ENCODE measurements at places on chromosomes 13 and 19.

DNA sequence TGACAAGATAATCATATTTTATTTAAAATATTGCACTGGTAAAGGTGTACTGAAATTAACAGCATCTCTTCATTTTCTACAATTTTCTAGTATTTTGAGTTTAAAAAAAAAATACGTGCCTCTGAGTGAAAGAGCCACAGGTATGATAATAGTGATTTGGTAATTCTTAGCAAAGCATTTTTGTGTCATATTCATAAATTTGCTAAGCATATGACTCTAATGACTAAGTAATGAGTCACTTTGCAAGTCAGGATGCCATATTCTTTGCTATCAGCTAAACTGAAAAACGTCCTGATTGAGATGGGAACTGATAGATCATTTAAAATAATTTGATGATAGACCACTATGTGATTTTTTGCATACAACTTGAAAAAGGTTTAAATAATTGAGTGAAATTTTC, 136.1 kb upstream of the IRS2 start:
- H3K4me3 ChIP-seq: no peak overlapping the region
- no peaks in the 10 kb centered on the region for H3K4me1 ChIP-seq
- no peaks in the 10 kb centered on the region for H3K36me3 ChIP-seq
- no peak overlapping the region for H3K27ac ChIP-seq
- DNase-seq: no peak

DNA sequence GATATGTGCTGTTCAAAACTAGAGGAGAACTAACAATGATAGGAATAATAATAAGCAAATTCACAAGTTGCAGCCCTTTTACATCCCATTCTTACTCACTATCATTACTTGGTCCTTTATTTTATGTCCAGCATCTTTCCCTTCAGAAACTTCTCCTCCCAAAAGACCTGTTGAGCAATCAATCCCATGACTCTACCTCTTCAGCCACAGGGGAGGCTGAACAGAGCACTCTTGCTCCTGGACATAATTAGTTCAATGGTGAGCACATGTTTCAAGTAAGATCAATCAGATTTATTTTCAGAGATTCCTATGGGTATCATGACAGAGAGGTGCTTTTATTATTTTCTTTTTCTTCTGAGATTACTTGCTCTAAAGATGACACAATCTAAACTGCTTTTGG, 260.0 kb downstream of the COG6 start:
- DNase-seq: no peak
- no peak overlapping the region for H3K4me3 ChIP-seq
- H3K4me1 ChIP-seq: peaks cover 3% of the 10 kb centered on the region
- H3K27me3 ChIP-seq: no peaks in the 10 kb centered on the region
- no peak overlapping the region for H3K27ac ChIP-seq

DNA sequence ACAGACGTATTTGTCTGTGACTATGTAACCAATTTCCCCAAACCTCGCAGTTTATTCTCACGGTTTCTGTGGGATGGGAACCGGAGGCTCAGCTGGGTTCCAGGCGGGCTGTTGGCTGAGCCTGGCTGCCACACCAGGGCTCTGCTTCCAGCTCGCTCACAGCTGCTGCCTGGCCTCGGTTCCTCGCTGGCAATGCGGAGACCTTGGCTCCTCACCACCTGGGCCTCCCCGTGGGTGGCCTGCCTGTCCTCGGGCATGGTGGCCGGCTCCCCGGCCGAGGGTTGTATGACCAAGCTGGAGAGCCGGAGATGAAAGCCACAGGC, 218.9 kb upstream of the MAB21L1 start:
- H3K4me3 ChIP-seq: no peak overlapping the region
- no peak for DNase-seq
- H3K27ac ChIP-seq: no peak overlapping the region
- peaks cover 8% of the 10 kb centered on the region for H3K4me1 ChIP-seq
- no peaks in the 10 kb centered on the region for H3K27me3 ChIP-seq

DNA sequence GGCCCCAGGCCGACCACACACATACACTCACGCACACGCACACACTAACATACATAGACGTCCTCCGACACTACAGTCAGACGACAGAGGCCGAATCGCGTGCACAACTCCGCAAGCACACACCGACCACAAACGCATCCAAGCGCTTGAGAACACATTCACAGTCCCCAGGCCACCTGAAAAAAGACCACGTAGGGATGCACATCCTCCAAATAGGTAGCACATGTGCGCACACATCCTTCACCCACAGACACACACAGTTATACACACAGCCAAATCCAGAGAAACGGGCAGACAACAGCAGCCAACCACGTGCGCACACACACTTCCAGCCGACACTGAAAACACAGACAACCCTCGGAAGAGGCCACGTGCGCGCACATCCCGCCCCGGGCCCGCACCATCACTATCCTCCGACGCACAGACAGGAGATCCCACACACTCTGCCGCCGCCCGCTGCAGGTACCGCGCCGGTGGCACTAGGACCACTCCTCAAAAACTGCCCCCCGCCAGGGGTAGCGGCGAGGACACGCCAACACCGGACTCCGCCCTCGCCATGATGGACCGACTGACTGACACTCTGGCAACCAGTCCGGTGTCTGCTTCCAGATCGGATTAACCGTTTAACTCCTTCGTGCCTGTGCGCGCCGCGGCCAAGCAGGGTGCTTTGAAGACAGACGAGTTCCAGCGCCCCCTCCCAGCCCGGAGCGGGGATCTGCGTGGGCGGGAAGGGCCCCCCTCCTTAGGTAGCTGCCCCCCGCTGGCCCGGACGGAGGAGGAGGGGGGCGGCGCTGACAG, 493 bp upstream of the PDE4A start:
- peaks cover 13% of the 10 kb centered on the region for H3K4me1 ChIP-seq
- peaks cover 100% of the 10 kb centered on the region for H3K27me3 ChIP-seq

DNA sequence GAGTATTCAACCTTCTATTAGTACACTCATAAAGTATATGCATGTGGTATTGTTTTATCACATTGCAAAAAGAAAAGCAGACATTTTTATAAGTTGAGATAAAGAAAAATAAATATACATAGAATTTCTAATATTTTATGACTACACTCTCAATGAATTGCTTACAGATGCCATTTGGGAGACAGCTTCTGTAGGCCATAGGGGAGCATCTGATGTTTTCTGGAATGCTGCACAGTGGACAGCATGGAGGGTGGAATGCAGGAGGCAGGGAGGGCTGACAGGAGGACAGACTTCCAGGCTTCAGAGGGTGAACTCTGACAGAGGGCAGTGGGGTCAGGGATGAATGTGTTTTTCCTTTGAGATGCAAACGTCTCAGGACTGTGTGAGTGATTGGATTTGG, 45.8 kb downstream of the MIPEP start:
- no peaks in the 10 kb centered on the region for H3K36me3 ChIP-seq
- H3K4me3 ChIP-seq: no peak overlapping the region
- peaks cover 16% of the 10 kb centered on the region for H3K4me1 ChIP-seq
- no peaks in the 10 kb centered on the region for H3K27me3 ChIP-seq
- peak; percentile 17 for DNase-seq

GRCh38 chr19:54790711-54791110, 12.7 kb upstream of the KIR2DL4 start:
- H3K27ac ChIP-seq: no peak overlapping the region
- no peaks in the 10 kb centered on the region for H3K4me1 ChIP-seq
- DNase-seq: no peak
- H3K4me3 ChIP-seq: no peak overlapping the region
- H3K36me3 ChIP-seq: no peaks in the 10 kb centered on the region

- H3K4me1 ChIP-seq: no peaks in the 10 kb centered on the region
- H3K27me3 ChIP-seq: no peaks in the 10 kb centered on the region
- H3K36me3 ChIP-seq: no peaks in the 10 kb centered on the region
- no peak for DNase-seq
These were observed 1.6 kb upstream of the ADPRHL1 start for GRCh38 chr13:113454936-113455335.

All from neural progenitor cell (in vitro differentiated cells).